Right ventricle myocardium inferior (tissue), 1 donor: ENCODE measurements at places on chromosomes 16 and 17. TPM values are rescaled to one million over a fixed set of nuclear protein-coding genes. Genes with fewer than 3 reads are reported as not detected.

SLC35B1 gene
- total RNA-seq, result 59.3 TPM

GRCh38 chr17:34366529-34367107, 3.6 kb upstream of the CCL1 start:
- no peak for DNase-seq

GRCh38 chr16:17171250-17172143, 299.3 kb downstream of the XYLT1 start:
- DNase-seq, result no peak

DNA sequence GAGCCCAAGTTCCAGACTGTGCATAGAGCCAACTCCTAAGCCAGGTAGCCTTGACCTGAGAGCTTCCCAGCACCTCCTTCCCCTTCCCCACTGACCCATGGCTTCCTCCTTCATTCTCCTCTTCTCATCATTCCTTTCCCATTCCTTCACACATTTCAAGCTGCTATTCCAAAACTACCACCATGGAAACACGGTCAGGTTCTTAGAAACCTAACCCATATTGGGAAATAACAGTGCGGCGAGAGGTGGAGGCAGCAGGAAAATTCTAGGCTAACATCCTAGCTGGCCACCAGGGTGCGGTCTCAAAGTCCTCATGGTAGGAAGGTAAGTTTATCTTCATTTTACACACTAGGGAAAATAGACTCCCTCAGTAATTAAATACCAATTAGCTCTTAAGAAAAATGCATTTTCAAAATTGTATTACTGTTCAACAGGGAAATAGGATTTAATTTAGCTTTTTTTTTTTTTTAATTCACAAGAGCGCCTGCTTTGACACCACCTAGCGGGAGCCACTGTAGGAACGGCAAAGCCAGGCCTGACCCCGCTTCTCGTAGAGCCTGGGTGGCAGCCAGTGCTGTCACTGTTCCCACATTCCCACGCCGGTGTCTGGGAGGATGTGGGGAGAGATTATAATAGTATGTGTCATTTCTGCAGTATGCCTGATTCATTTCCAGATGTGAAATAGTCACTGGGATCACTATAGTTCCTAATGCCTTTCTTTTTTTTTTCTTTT, 14.0 kb upstream of the SPHK1 start:
- DNase-seq, result peak; percentile 89

- DNase-seq, result no peak
Measured at GRCh38 chr17:30571921-30572320, 94.7 kb downstream of the GOSR1 start.

DNA sequence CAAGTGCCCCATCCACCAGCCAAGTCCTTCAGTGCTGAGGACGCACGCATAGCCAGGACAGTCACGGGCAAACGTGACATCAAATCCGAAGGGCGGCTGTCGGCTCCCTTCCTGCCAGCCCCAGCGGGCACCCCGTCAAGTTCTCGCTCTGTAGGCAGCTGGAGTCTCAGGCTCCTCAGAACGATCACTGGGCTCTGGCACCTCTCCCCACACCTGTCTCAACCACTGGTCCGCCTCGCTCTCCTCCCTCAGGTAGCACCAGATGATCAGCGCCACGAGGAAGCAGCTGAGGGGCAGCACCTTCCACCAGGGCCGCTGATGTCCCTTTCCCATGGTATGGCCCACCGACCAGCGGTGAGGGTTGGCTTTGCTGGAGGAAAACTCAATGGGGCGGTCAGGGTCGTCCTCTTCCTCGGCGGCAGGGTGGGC, 422 bp downstream of the UQCC4 start:
- DNase-seq, result no peak

GRCh38 chr17:60355663-60356594, 36.0 kb downstream of the USP32 start:
- DNase-seq, result no peak
